ENCODE measurements at places on chromosomes 13 and 19. TPM values are rescaled to one million over a fixed set of nuclear protein-coding genes. Genes with fewer than 3 reads are reported as not detected.

- H3K4me3 ChIP-seq = no peak overlapping the region
- DNase-seq = no peak
- H3K27ac ChIP-seq = peak overlapping the region; percentile 39
- H3K4me1 ChIP-seq = peaks cover 29% of the 10 kb centered on the region
- H3K36me3 ChIP-seq = peaks cover 17% of the 10 kb centered on the region
Measured at GRCh38 chr19:46378268-46378667, 31.4 kb downstream of the PPP5C start.

GRCh38 chr19:40245506-40246128 lies 19.1 kb upstream of the CCNP start:
- peaks cover 17% of the 10 kb centered on the region for H3K36me3 ChIP-seq
- H3K27me3 ChIP-seq = no peaks in the 10 kb centered on the region
- H3K27ac ChIP-seq = peak overlapping the region; percentile 85
- no peak overlapping the region for H3K4me3 ChIP-seq

- H3K4me1 ChIP-seq = no peaks in the 10 kb centered on the region
- H3K27ac ChIP-seq = no peak overlapping the region
- no peak for DNase-seq
- no peaks in the 10 kb centered on the region for H3K27me3 ChIP-seq
- H3K4me3 ChIP-seq = no peak overlapping the region
- H3K36me3 ChIP-seq = no peaks in the 10 kb centered on the region
Measured at GRCh38 chr13:34933786-34934185, 8.3 kb upstream of the NBEA start.

DNA sequence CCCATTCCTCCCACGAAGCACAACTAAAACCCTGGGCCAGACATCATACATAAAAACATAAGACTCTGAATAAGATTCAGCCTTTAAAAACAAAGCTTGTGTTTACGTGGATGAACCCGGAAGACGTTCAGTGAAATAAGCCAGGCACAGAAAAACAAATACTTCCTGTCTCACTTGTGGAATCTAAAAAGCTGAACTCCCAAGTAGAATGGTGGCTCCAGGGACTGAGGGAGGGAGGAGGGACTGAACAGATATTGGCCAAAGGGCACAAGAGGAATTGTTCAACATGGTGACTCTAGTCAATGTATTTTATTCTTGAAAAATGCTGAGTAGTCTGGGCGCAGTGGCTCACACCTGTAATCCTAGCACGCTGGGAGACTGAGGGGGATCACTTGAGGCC lies 35.7 kb upstream of the TPM4 start:
- no peaks in the 10 kb centered on the region for H3K36me3 ChIP-seq
- no peaks in the 10 kb centered on the region for H3K27me3 ChIP-seq
- no peak for DNase-seq
- H3K4me1 ChIP-seq = no peaks in the 10 kb centered on the region
- no peak overlapping the region for H3K4me3 ChIP-seq
- H3K27ac ChIP-seq = no peak overlapping the region

DNA sequence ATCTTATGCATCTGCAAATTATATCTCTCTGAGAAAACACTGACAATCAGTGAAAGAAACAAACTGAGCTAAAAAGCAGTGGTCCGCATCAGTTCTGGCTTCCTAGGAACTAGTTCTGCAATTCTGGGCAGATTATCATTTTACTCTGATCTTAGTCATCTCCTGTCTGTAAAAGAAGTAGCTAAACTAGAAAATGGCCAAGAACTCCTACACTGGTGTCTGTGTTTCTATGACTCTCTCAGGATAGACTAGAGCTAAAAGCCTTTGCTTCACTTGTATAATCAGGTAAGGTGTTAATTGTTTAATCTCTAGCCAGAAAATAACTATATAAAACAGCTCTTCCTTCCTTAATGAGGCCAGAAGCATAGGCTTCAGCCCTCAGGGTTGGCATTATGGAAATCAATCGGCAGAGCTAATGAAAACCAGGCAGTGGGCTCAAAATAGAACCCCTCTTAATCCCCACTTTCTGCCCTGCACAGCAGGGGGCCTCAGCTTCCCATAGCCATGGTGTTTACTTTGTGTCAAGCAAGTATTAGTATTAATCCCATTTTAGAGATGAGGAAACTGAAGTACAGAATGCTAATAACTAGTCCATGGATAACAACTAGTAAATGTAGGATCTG lies 459.2 kb downstream of the FGF14 start:
- DNase-seq = no peak
- H3K4me1 ChIP-seq = no peaks in the 10 kb centered on the region
- H3K27me3 ChIP-seq = no peaks in the 10 kb centered on the region
- H3K4me3 ChIP-seq = no peak overlapping the region
- H3K36me3 ChIP-seq = no peaks in the 10 kb centered on the region

DNA sequence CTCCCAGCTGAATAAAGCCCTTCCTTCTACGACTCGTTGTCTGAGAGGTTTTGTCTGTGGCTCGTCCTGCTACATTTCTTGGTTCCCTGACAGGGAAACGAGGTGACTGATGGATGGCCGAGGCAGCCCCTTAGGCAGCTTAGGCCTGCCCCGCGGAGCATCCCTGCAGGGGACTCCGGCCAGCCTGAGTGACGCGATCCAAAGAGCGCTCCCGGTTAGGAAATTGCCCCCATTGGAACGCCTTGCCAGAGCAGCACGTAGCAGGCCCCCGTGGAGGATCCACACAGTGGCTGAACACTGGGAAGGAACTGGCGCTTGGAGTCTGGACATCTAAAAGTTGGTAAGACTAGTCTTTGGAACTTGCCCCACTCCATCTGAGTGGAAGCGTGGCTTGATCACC lies 296.8 kb upstream of the SGCG start:
- no peak overlapping the region for H3K4me3 ChIP-seq
- no peak overlapping the region for H3K27ac ChIP-seq
- no peaks in the 10 kb centered on the region for H3K4me1 ChIP-seq
- no peaks in the 10 kb centered on the region for H3K36me3 ChIP-seq

DNA sequence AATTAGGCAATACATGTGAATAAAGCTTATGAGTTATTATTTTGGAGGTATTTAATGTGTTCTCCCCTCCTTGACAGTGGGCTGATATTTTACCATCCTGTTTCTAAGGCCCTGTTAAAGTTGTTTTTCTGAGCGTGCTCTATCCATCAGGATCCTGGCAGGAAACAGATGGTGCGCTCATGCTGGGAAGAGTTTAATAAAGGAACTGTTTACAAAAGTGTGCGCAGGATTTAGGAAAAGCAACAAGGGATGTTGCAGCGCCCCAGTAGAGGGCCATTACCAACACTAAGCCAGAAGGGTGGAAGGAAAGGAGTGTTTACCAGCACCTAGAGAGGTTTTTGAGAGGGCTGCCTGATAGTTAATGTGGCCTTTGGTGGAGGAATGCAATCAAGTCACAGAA lies 374.5 kb downstream of the KCNRG start:
- peaks cover 33% of the 10 kb centered on the region for H3K4me1 ChIP-seq
- H3K36me3 ChIP-seq = no peaks in the 10 kb centered on the region
- H3K27ac ChIP-seq = peak overlapping the region; percentile 43
- no peak overlapping the region for H3K4me3 ChIP-seq
- no peak for DNase-seq

SIGLECL1 gene
- not detected for total RNA-seq

NTN5 gene
- 0.45 TPM for total RNA-seq

- peak overlapping the region; percentile 41 for H3K27ac ChIP-seq
- no peaks in the 10 kb centered on the region for H3K27me3 ChIP-seq
- peaks cover 16% of the 10 kb centered on the region for H3K4me1 ChIP-seq
- no peaks in the 10 kb centered on the region for H3K36me3 ChIP-seq
- DNase-seq = no peak
Measured at GRCh38 chr19:13078381-13078780, 24.3 kb downstream of the LYL1 start.

OR7A5 gene
- total RNA-seq = not detected

TMEM145 gene
- not detected for total RNA-seq

ZNF253 gene
- 25.7 TPM for total RNA-seq

DNA sequence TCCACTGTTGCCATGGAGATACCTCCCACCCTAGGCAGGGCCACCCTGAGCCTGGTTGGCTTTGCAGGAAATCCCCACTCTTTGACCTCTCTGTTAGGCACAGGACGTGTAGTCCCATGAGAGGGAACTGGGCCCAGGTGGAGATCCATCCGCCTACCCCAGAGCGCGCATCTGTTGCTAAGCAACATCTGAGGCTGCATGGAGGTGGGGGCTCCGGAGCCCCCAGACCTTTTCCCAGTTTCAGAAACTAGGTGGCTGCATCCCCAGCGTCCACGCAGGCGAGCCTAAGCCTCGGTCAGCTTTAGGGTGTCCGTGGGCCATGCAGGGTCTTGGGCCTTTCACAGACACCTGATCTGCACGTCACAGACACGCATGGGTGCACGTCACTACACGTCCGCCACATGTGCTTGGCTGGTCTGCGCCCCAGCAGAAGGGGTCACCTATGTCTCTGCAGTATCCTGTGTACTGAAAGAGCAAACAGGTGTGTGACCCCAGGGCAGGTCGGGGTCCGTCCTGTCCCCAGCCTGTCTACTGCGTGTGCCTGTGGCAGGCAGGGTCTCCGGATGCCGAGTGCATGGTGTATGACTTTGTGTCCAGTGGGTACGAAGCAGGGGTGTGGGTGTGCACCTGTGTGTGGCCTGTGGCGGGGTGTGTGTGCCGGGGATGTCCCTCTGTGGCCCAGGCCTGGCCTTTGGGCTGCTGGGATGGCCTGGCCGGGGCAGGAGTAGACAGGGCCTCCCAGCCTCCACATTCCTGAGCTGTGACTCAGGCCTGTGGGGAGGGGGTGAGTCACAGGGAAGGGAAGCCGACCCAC lies 4.1 kb upstream of the CIRBP start:
- peak; percentile 63 for DNase-seq
- H3K36me3 ChIP-seq = no peaks in the 10 kb centered on the region
- peaks cover 67% of the 10 kb centered on the region for H3K4me1 ChIP-seq
- no peak overlapping the region for H3K4me3 ChIP-seq
- H3K27ac ChIP-seq = peak overlapping the region; percentile 68

DNA sequence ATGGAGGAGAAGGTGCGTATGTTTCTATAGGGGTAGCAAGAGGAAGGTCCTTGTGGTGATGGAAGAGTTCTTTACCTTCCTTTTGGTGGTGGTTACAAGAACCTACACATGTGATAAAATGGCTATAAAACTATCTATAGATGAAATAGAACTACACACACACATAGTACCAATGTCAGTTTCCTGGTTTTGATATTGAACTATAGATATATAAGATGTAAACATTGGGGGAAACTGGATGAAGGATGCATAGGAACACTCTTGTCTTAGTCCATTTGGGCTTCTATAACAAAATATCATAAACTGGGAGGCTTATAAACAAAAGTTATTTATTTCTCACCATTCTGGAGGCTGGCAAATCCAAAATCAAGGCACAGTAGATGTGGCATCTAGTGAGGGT lies 47.1 kb downstream of the MZT1 start:
- H3K4me1 ChIP-seq = no peaks in the 10 kb centered on the region
- H3K36me3 ChIP-seq = no peaks in the 10 kb centered on the region
- DNase-seq = no peak
- H3K27me3 ChIP-seq = no peaks in the 10 kb centered on the region
- H3K27ac ChIP-seq = no peak overlapping the region

DNAAF3 gene
- 3.3 TPM for total RNA-seq

DNA sequence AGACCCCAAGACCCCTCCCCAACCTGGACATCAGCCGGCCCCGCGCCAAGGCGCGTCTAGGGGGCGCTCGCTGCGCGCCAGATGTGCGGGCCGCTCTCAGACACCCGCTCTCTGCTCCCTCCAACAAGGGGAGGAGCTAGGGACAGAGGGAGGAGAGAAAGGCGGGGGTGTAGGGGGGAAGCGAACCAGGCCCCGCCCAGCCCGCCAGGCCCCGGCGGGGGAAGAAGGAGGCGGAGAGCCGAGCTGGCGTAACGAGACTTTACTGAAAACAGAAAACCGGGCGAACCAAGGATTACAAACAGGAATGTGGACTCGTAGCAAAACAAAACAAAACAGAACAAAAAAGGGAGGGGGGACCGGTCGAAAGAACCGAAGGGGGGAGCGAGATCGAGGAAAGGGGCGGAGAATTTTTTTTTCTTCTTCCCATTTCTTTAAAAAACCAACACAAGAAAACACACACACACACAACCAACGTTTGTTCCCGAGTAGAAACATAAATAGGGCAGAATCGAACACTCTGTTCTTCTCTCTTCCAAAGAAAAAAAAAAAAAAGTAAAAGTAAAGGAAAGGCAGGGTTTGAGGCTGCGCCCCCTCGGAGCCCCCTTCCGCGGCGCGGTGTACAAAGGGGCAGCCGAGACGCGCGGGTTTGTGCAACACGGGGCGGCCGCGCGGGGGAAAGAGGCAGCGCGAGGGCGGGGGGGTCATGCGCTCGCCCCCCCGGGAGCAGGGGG lies 1.7 kb downstream of the JUND start:
- peaks cover 12% of the 10 kb centered on the region for H3K36me3 ChIP-seq
- peak overlapping the region; percentile 100 for H3K27ac ChIP-seq
- peak; percentile 94 for DNase-seq
- H3K27me3 ChIP-seq = no peaks in the 10 kb centered on the region
- peaks cover 47% of the 10 kb centered on the region for H3K4me1 ChIP-seq
- H3K4me3 ChIP-seq = peak overlapping the region; percentile 99

- no peaks in the 10 kb centered on the region for H3K36me3 ChIP-seq
- H3K4me3 ChIP-seq = no peak overlapping the region
- no peak overlapping the region for H3K27ac ChIP-seq
- peaks cover 8% of the 10 kb centered on the region for H3K4me1 ChIP-seq
- no peak for DNase-seq
Measured at GRCh38 chr19:13689085-13689484, 75.2 kb upstream of the MRI1 start.

GRCh38 chr13:19072543-19072942 lies 109.1 kb downstream of the TUBA3C start:
- H3K27ac ChIP-seq = no peak overlapping the region
- H3K4me1 ChIP-seq = no peaks in the 10 kb centered on the region
- no peak overlapping the region for H3K4me3 ChIP-seq
- DNase-seq = no peak

NLRP7 gene
- not detected for total RNA-seq

APOE gene
- 635 TPM for total RNA-seq

Measured in thyroid gland (tissue), 4 donors.